Cardiac ventricle fibroblast (primary cell): ENCODE measurements at places on chromosomes 3 and 15. TPM values are rescaled to one million over a fixed set of nuclear protein-coding genes. Genes with fewer than 3 reads are reported as not detected.

TMEM40 gene
- not detected in 2 replicates for total RNA-seq

AADAC gene
- 6.0 and 9.0 TPM in 2 replicates for total RNA-seq

STARD9 gene
- 1.8 and 2.4 TPM in 2 replicates for total RNA-seq

AADACL2 gene
- total RNA-seq: not detected in 2 replicates

SAMMSON gene
- total RNA-seq: not detected in 2 replicates

ANKRD63 gene
- total RNA-seq: not detected in 2 replicates

GOLGA6L7 gene
- not detected in 2 replicates for total RNA-seq

CSTA gene
- 2.5 and 3.1 TPM in 2 replicates for total RNA-seq

SGO1 gene
- total RNA-seq: 1.9 TPM in 2 replicates

PLA1A gene
- total RNA-seq: not detected in 2 replicates

C2CD4A gene
- total RNA-seq: 0.05 and 0.06 TPM in 2 replicates

ISLR2 gene
- not detected in 2 replicates for total RNA-seq

RAB27A gene
- total RNA-seq: 10.9 and 20.6 TPM in 2 replicates

FRMD4B gene
- total RNA-seq: 4.1 and 5.6 TPM in 2 replicates

PDCD10 gene
- total RNA-seq: 33.4 and 37.6 TPM in 2 replicates

INSYN1 gene
- total RNA-seq: 3.6 and 5.6 TPM in 2 replicates

ACSBG1 gene
- not detected in 2 replicates for total RNA-seq

ALS2CL gene
- 0.19 and 0.29 TPM in 2 replicates for total RNA-seq

ZBBX gene
- total RNA-seq: not detected in 2 replicates

SLC22A13 gene
- not detected in 2 replicates for total RNA-seq

MELTF gene
- total RNA-seq: 41.9 and 42.7 TPM in 2 replicates

CADPS gene
- not detected in 2 replicates for total RNA-seq

KCNMB2 gene
- not detected in 2 replicates for total RNA-seq

LOXL1 gene
- total RNA-seq: 340 and 410 TPM in 2 replicates

PIERCE2 gene
- total RNA-seq: 3.4 and 8.4 TPM in 2 replicates

CPLX3 gene
- total RNA-seq: not detected in 2 replicates

SLC35G2 gene
- total RNA-seq: 7.7 and 12.2 TPM in 2 replicates

IL17RB gene
- not detected in 2 replicates for total RNA-seq

CPN2 gene
- not detected in 2 replicates for total RNA-seq

TMEM202 gene
- not detected in 2 replicates for total RNA-seq

LDHAL6B gene
- not detected in 2 replicates for total RNA-seq

ISL2 gene
- total RNA-seq: 0.37 TPM in 1 of 2 replicates, not detected in the other

MYEF2 gene
- 0.29 TPM in 1 of 2 replicates, not detected in the other for total RNA-seq

GREM1 gene
- total RNA-seq: 0.06 and 0.10 TPM in 2 replicates

ISLR gene
- total RNA-seq: 259 and 362 TPM in 2 replicates

MTHFS gene
- total RNA-seq: 8.0 and 21.3 TPM in 2 replicates

GRAMD1C gene
- total RNA-seq: 1.6 and 1.8 TPM in 2 replicates

PATL2 gene
- 0.10 and 0.12 TPM in 2 replicates for total RNA-seq

SOX14 gene
- total RNA-seq: not detected in 2 replicates

IQCF6 gene
- not detected in 2 replicates for total RNA-seq

ACTRT3 gene
- 4.5 and 6.4 TPM in 2 replicates for total RNA-seq

REC114 gene
- total RNA-seq: not detected in 2 replicates

PAK2 gene
- 32.6 and 32.9 TPM in 2 replicates for total RNA-seq

TRPM7 gene
- 28.4 and 39.9 TPM in 2 replicates for total RNA-seq

KNG1 gene
- not detected in 2 replicates for total RNA-seq
